Sciatic nerve (tissue), 2 donors: ENCODE measurements at places on chromosomes 2 and 18. TPM values are rescaled to one million over a fixed set of nuclear protein-coding genes. Genes with fewer than 3 reads are reported as not detected.

GRCh38 chr2:218788529-218789255 is 6.7 kb downstream of the CYP27A1 start:
- no peak for DNase-seq

- no peak for DNase-seq
Measured at GRCh38 chr18:62760403-62760734, 45.0 kb downstream of the PHLPP1 start.

DNA sequence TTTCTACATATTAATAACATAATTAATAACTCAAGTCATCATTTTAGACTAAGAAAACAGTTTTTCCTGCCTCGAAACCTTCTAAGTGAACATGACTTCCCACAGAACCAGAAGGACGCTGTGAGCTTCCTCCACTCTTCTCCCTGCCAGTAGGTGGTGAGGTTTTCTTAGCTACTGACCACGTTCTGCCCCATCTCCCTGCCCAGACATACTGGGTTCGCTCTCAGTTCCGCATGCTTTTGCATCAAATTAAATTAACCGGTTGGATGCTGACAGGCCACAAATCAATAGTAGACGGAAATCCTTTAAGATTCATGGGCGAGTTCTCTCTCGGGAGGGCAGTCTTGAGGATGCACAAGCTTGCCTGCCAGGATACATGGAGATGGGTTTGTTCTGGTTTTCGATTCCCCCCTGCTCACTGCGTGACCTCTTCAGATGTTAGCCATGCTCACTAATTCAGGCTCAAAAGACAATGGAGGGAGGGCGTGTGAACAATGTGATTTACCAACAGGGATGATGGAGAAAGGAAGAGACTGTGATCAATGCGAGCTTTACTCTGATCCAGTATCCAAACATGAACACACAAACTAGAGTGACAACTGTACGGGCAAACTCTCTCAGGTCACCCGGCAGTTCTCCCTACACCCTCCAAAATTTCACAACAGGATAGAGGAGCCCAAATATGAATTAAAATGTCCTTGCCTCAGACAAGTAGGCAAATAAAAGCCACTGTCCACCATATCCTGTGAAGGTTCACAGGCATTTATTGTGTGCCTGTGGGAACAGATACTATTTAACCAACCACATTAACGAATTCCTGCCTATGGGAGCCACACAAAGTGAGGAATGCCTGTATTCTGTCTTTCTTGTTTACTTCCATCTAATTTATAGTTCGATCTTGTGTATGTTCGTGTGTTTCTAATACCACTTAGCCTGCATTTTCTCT is 375.7 kb downstream of the EIPR1 start:
- no peak for DNase-seq

- no peak for DNase-seq
Measured at GRCh38 chr2:155692106-155692505, 640.4 kb downstream of the NR4A2 start.

- no peak for DNase-seq
Measured at GRCh38 chr2:113081488-113082210, 13.9 kb downstream of the IL1F10 start.

DNA sequence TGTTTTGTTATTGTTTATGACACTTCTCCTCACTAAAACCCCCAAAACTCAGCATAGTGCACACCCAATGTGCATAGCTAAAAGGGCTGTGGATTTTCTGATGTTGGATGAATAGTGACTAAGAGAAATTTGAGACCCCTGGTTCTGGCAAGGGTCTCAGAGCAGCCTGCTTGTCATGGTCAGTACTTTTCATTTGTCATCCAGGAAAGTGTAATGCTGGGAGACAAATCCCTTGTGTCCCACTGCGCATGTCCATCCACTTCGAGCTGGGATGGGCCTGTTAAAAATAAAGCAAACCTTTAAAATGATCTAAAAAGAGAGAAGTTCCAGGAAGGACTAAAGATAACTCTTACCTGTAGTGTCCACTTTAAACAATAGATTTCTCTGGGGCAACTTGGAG is 46.9 kb upstream of the LYPD1 start:
- no peak for DNase-seq

DNA sequence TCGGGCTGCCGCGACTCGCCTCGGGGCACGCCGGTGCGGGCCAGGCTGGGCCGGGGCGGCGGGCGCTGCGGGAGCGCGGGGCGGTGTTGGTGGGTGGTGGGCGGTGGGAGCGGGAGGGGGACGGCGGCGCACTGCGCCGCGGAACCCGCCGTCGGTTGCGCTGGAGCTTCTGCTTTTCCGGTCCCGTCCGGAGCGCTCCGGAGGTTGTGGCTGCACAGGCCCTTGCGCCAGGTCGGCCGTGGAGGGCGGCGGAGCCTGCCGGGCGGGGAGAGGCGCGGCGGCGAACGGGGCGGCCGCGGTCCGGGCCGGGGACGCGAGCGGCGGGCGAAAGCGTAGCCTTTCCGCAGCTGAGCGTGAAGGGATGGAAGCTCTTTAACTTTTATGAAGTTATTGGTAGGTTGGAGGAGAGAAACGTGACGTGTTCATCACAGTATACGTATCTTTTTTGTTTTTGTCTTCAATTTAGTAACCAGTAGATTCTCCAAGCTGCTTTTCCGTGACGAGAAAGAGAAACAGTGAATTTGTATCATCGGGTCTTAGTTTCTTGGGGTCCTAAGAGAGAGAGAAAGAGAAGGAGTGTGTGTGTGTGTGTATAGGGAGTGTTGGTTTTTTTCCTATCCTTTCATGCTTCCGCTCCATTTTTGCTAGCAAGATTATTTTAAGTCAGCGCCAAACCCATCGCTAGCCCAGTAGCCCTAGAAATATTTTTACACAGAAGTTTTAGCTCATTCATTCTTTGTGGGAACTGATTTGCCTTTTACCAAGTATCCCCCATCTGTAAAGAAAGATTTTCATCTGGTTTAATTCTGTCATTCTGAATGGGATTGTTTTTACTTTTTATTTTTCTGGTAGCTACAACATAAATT is 535 bp downstream of the ATG4B start:
- DNase-seq = no peak

DNA sequence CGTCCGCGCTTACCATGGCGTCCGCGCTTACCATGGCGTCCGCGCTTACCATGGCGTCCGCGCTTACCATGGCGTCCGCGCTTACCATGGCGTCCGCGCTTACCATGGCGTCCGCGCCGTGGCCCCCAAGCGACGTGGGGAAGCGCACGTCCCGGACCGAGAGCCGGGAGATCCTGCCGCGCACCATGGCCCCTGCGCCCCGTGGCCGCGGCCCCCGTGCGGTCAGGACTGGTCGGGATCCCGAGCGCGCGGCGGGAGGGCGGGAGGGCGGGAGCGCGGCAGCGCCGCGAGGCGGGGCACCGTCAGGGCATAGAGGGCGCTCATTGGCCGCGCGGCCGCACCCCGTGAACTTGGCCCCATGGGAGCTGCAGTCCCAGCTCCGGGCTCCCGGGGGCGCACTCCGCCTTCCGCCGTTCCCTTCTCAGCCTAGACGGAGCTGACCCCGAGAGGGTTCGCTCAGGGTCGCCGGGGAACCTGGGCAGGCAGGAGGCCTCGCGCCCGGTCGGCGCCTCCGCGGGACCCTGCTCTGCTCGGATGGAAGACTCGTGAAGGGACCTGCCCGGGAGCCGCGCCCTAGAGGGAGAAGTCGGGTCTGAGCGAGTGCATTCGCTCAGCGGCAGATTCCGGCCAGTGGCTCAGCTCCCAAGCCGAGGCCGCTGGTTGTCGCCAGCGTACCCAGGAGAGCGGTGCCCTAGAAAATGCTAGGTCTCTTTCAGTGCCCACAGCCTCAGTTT is at the start of gene ENOSF1:
ENOSF1 (minus strand) TSS at position 230 of the 734 bp plus-strand sequence; CDS start at position 187, 43 bp downstream.
- DNase-seq = peak; percentile 90

The ITPRIPL1 gene
- total RNA-seq = 2.8 TPM

The BMP10 gene
- not detected for total RNA-seq

The VWC2L gene
- total RNA-seq = not detected
